ENCODE measurements at places on chromosomes 1 and 21. TPM values are rescaled to one million over a fixed set of nuclear protein-coding genes. Genes with fewer than 3 reads are reported as not detected.
A peak's percentile ranks its signal among the peaks of the same experiment; 100 is the strongest.

- DNase-seq, result no peak
These were observed 1.9 kb downstream of the NTRK1 start for GRCh38 chr1:156862584-156862983.

DNA sequence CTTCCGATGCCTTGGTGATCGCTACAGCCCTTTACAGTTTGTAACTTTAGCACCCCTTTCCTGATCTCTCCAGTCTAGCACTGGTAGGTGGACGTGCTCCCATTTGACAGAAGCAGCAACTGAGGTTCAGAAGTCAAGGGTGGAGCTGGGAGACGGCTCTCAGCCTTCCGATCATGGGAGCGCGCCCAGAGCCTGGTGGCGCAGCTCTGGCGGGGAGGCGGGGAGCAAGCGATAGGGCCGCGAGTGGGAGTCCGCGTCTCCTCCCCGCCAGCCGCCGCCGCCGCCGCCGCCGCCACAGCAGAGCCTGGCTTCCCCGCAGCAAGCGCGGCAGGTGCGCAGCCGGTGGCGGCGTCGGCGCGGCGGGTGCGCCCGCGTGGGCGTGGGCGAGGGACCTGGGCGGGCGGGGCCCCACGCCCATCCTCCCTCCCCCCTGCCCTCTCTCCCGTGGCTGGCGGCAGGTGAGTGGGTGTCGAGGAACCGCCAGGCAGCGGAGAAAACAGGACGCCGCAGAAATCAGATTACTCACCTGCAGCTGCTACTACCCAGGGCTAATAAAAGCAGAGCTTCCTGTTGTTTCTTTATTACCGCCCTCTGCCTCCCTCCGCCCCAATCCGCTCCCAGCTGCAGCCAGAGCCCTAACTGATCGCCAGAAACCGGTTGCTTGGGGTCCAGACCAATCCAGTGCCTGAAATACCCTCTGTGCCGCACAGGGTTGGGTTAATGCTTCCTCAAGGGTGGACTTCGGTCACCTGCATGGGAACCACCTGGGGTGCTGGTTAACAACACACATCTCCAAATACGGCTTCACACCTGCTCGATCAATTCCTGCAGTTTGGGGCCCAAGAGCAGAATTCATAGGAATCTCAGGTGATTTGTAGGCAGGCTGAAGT lies 60.2 kb upstream of the ID3 start:
- DNase-seq, result peak; percentile 28

DNA sequence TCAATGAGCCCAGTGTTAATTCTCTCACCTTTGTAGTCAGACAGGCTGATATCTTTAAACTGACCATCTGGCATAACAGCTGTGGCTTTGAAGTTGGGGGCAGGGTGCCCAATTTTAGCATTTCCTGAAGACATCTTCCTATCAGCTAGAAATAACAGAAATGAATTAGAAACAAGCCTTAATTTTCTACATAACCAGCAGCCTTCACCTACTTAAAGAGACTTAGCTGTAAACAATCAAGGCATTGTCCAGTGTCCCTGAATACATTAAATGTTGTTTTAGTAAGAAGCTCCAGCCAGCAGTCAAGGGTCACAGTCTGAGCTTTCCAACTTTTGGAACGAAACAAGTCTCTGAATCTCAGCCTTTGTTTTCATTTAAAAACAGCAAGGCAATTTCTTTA lies 2.8 kb downstream of the PRDX1 start:
- DNase-seq, result no peak

- DNase-seq, result no peak
These were observed 302.1 kb upstream of the SGIP1 start for GRCh38 chr1:66231681-66232463.

GRCh38 chr1:25682059-25682601 lies 65.5 kb downstream of the MAN1C1 start:
- no peak for DNase-seq

Gene AURKAIP1
- 123 TPM for total RNA-seq

DNA sequence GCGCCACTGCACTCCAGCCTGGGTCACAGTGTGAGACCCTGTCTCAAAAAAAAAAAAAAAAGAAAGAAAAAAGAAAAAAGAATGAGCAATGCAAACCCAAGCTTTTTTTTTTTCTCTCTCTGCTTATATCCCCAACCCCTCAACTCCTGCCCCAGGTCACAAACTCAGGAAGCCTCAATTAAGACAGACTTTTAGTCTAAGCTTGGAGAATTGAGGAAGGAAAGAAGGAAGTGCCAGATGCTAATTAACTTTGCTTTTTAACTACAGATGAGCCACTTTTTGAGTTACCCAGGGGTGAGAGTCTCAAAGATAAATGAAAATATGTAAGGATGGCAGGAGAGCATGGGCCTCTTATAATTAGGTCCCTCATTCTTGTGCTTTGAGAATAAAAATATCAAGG lies 33.3 kb downstream of the PIK3CD start:
- no peak for DNase-seq

GRCh38 chr1:160981584-160982411 lies 27.2 kb upstream of the ITLN2 start:
- no peak for DNase-seq

DNA sequence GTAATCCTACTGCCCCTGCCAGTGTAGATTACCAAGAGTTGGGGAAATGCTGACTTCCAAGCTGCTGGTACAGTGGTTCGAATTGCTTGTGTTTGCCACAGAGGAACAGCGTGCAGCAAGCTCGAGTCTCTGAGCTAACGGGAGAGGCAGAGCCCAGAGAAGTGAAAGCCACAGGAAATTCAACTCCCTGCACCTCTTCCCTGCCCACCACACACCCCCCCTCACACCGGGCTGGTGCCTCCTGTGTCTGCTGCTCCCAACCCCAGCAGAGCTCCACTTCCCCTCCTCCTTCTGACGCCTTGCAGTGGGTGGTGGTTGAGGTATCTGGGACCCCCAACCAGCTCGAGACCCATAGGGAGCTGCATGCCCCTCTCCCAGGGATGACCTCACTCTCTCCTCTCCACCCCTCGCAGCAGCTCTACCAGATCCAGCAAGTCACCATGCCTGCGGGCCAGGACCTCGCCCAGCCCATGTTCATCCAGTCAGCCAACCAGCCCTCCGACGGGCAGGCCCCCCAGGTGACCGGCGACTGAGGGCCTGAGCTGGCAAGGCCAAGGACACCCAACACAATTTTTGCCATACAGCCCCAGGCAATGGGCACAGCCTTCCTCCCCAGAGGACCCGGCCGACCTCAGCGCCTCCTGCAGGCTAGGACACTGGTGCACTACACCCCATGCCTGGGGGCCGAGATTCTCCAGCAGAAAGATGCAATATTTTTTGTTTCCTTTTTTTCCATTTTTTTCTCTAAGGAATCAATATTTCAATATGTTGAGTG lies 13.1 kb upstream of the KCNQ4 start:
- no peak for DNase-seq

DNA sequence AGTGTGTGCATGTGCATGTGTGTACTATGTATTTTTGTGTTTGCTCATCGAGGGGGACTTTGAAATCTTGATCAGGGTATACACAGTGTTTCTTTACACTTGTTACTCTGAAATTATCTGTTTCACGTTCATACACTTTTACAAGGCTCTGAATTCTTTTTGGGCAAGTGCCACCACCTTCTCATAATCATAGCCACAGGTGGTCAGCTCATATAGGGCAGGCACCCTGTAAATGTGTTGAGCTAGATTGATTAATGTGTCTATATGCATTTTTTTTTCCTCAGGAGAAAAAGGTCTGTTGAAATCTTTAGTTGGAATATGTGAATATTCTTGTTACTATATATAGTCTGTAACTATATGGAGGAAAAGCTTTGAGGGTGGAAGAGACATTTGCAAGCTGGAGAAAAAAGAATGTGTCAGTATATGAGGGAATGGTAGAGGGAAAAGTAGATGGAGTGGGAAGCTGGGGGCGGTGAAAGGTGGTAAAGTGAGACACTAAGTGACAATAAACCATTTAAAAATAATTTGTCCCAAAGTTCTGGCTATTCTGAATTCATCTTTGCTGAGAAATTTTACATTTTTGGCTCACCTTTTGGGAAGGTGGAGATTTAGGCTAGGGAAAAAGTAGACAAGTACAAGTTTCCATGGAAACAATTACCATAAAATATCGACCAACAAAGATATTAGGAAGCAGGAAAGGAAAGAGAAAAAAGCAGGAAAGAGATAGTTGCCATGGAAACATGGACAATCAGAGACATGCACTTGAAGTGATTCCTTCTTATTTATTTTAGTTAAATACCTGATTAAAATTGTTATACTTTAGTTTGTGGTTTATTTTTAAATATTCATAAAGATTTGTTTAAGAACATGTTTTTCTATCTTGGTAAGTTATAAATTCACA lies 277.5 kb downstream of the PDE4B start:
- DNase-seq, result no peak

GRCh38 chr1:153968000-153968363 lies 280 bp downstream of the CREB3L4 start:
- DNase-seq, result no peak

GRCh38 chr1:97056386-97056785 lies 334.8 kb downstream of the PTBP2 start:
- DNase-seq, result no peak

DNA sequence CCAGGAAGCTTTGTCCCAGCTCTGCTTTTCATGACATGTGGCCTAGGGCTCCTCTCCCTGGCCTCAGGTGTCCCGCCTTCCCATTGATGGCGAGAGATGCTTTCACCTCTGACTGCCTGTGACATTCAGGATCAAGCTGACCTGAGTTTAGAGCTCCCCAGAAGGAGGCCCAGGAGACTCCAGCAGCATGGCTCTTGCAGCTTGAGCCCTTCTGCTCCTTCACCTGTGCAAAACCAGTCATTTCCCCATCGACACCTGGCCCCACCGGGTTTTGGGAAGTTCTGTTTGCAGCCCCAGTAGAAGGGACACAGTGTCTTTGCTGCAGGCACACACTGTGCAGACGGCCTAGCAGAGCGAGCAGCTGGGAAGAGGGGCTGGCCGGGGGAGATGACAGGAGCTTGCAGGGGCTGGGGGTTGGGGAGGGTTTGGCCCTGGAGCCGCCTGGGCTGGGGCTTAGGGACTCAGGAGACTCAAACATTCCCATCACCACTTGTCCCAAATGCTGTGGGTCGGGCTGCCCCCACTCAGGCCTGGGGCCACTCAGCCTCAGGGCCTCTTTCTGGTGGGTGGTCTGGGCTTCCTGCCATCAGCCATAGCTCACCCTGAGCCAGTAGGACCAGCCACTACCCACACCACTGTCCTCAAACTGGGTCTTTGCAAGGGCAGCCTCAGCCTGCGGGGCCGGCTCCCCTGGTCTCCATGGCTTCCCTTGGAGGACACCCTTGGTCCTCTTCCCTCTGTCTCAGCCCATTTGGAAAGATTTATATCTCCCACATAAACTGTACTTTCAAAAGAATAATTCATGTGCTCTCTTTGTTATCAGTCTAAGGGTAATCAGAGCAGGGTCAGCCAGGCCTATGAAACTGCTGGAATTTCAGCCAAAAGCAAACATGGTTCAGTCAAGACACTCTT lies 3.8 kb upstream of the EDN2 start:
- DNase-seq, result no peak

- no peak for DNase-seq
These were observed 14.8 kb downstream of the BCAR3 start for GRCh38 chr1:93666613-93667384.

GRCh38 chr1:151851886-151852285 lies 1.6 kb downstream of the THEM5 start:
- no peak for DNase-seq

Gene FBLIM1
- total RNA-seq, result 31.2 TPM

GRCh38 chr1:225878282-225878681 lies 3.9 kb downstream of the TMEM63A start:
- no peak for DNase-seq

- peak; percentile 96 for DNase-seq
These were observed 166.2 kb downstream of the TOMM20 start for GRCh38 chr1:234962340-234962989.

- peak; percentile 4 for DNase-seq
These were observed 134.7 kb downstream of the KAZN start for GRCh38 chr1:14733048-14733778.

DNA sequence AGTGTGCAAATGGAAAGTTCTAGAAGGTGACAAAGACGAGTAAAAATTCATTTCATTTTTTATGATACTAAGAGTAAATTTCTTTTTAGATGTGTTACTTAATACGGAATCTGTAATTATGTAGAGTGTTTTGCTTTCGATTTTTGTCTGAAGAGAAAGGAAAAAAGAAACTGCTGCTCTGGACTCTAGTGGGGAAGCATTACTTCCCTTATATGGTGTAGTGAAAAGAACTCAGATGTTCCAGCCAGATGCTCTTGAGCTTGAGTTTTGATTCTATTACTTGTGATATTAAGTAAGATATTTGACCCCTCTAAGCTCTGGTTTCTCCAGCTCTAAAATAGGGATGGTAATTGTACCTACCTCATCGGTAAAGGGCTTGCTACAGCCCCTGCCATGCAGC lies 12.2 kb upstream of the GPR161 start:
- no peak for DNase-seq

DNA sequence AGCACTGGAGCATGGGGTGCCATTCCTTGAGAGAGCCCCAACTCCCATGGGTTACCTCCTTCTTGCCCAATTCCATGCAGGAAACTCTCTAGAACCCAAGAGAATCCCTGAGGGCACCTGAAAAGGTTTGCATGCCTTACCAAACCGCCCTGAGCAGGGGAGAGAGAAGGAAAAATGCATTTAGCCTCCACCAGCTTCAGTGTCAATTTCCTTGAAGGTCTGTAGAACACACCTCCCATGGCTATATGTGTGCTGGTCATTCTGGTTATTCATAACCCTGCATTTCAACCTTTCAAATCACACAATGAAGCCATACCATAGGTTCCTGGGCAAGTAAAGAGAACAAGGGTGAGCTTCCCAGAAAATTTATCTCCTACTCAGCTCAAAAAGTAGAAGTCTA lies 39.6 kb downstream of the HSD3B1 start:
- DNase-seq, result no peak

Gene C1orf141
- total RNA-seq, result not detected

Gene GUK1
- 407 TPM for total RNA-seq

- no peak for DNase-seq
These were observed 89.2 kb upstream of the CCDC190 start for GRCh38 chr1:162950187-162950586.

DNA sequence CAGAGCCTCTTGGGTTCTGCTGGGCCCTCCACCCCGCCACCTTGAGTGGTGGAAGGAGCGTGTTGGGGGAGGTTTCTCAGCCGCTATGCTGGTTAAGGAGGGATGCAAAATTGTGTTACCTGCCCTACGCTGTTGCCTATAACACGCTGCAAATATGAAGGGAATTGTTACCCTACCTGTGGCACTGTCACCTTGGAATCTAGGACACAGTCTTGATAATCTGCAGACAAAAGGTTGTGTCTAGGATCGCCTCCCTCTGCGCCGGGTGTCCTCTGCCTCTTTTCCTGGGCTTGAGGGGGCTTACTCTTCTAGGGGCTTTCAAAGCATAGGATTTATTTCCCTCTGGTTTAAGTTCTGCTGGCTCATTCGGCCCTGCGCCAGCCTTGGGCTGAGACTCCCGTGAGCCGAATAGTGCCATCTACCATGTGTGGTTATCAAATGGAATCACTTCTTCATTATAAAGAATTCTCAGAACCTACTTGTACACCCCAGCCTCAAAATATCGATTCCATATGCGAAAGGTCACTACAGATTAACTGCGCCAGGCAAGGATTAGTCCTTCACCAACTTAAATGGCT lies 697 bp downstream of the SLC22A15 start:
- DNase-seq, result no peak

GRCh38 chr1:219269171-219269570 lies 95.5 kb downstream of the LYPLAL1 start:
- no peak for DNase-seq
